ENCODE measurements at places on chromosomes 2 and 18. TPM values are rescaled to one million over a fixed set of nuclear protein-coding genes. Genes with fewer than 3 reads are reported as not detected.

DNA sequence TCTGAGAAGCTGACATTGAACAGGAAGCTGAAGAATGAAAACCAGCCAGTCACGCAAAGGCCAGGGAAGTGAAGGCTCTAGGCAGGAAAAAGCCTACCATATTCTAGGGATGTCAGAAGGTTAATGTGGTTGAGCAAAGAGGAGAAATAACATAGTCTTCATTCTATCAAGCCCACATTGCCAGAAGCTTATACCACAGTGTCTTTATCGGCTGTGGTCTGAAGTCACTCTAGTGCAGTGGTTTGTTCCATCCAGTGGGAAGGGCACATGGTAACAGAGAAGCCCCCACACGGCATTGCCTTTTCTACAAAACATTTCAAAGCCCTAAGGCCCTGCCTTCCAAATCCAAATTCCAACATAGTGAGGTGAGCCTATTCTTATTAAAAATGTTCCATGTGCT is 311.3 kb downstream of the TNS1 start:
- H3K27ac ChIP-seq, result no peak overlapping the region
- peaks cover 4% of the 10 kb centered on the region for H3K4me1 ChIP-seq
- no peaks in the 10 kb centered on the region for H3K27me3 ChIP-seq
- no peak overlapping the region for H3K4me3 ChIP-seq
- no peak for DNase-seq

DNA sequence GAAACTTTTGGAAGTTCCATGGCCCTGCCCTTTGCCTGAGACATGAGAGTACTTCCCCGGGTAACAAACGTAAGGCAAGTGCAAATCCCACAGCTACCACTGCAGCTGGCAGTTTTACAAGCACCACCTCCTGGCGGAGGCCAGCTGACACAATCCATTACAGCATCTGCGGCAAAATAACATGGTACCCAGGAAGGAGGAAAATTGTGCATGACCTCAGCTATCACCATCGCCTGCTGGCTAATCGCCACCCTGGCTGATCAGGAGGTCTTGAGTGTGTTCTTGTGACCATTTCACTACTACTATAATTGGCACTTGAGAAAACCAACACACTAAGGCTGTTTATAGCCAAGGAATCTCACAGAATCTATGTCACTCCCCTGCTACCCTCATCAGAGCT is 71.7 kb upstream of the SERPINE2 start:
- DNase-seq, result no peak
- no peaks in the 10 kb centered on the region for H3K36me3 ChIP-seq
- H3K27me3 ChIP-seq, result no peaks in the 10 kb centered on the region
- no peak overlapping the region for H3K4me3 ChIP-seq
- H3K4me1 ChIP-seq, result no peaks in the 10 kb centered on the region

DNA sequence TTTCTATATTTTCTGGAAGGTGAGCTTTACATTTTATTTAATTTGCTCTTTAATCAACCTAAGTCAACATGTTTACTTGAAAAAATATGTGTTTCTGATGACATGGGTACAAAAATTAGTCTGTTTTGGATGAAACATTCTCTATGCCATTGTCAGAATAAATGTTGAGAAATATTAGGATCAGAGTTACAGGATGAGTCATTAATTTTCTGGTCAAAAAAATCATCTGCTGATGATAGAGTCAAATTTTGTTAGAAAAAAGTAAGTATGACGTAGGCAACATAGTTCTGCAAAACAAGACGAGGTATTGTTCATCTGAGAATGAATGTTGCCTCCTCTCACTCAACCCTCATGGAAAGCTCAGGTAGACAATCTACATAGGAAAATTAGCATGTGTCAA is 107.6 kb upstream of the CAVIN2 start:
- H3K4me1 ChIP-seq, result no peaks in the 10 kb centered on the region
- no peak overlapping the region for H3K27ac ChIP-seq
- no peak overlapping the region for H3K4me3 ChIP-seq

DNA sequence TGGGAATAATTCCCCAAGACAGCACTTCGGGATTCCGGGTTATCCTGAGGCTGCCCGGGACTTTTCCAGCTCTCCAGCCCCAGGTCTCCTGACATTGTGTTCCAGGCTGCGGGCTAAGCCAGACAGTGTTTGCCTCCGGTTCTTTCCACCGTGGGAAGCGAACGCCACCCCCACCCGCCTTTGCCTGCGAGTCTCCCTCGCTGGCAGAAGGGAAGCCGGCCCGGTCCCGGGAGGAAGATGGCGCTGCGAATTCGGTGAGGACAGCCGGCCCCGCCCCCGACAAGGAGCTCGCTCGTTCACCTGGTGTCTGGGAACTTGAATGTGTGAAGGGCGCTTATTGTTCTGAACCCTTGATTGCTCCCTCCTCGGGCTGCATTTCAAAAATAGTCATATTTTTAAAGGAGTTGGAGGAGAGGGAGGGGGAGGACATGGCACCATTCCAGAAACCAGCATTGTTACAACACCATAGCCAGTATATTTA is 2.9 kb downstream of the LRATD1 start:
- H3K4me3 ChIP-seq, result peak overlapping the region; percentile 73
- no peaks in the 10 kb centered on the region for H3K36me3 ChIP-seq
- peaks cover 8% of the 10 kb centered on the region for H3K27me3 ChIP-seq
- peaks cover 20% of the 10 kb centered on the region for H3K4me1 ChIP-seq
- peak; percentile 85 for DNase-seq

DNA sequence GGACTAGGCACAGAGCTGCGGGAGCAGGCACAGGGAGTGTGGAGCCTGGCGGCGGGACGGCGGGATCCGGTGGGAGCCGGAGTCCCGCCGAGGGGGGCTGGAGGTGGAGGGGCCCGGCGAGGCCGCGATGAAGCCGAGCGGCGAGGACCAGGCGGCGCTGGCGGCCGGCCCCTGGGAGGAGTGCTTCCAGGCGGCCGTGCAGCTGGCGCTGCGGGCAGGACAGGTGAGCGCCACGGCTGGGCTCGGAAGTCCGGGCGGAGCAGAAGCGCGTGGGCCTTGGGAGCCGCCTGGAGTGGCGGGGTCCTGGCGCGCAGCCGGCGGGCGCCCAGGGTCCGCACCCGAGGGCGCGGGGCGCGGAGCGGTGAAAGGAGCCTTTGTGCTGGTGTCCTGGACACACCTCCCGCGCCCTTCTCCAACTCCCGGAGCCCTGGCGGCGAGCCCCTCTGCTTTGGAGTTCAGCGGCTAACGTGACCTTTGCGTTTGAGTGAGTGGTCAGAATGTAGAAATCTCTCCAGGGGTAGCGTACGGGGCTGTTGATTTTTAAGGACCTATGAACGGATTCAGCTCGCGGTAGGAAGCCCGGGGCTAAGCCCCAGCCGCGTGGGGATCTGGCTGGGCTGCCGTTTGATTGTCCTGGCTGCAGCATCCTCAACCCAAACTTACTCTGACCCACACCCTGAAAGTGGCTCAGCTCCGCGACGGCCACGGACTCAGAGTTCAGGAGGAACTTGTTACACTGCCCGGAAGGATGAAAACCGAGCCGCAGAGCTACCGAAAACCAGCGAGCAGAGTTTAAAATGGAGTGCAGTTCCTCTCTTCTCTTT is 448 bp downstream of the IMPA2 start:
- peak; percentile 66 for DNase-seq
- peaks cover 12% of the 10 kb centered on the region for H3K4me1 ChIP-seq
- peak overlapping the region; percentile 94 for H3K4me3 ChIP-seq
- H3K36me3 ChIP-seq, result no peaks in the 10 kb centered on the region

- H3K27ac ChIP-seq, result no peak overlapping the region
- no peaks in the 10 kb centered on the region for H3K36me3 ChIP-seq
- H3K4me1 ChIP-seq, result no peaks in the 10 kb centered on the region
- no peak overlapping the region for H3K4me3 ChIP-seq
- no peaks in the 10 kb centered on the region for H3K27me3 ChIP-seq
Measured at GRCh38 chr2:100692381-100692780, 127.6 kb upstream of the NPAS2 start.

TUBA4B gene
- polyA plus RNA-seq, result 15.4 TPM

DNA sequence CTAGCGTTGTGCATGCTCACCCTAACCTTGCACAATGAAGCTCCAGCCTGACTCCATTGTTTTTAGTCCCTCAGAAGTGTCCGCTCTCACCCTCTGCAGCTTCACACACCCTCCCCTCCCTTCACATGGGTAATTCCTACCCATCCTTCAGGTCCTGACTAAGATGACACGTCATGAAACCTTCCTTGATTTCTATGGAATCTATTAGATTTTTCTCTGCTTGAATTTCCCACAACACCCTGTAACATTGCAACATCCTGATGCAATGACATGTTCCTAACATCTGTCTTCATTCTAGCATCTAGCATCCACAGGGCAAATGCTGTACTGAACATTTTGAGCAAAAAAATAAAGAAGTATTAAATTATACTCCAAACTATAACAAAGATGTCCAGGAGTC is 77.0 kb upstream of the PID1 start:
- no peak overlapping the region for H3K4me3 ChIP-seq
- H3K27ac ChIP-seq, result no peak overlapping the region
- H3K36me3 ChIP-seq, result no peaks in the 10 kb centered on the region
- H3K4me1 ChIP-seq, result no peaks in the 10 kb centered on the region

RAB11FIP5 gene
- 49.6 TPM for polyA plus RNA-seq

GRCh38 chr2:160076914-160077313 is 14.5 kb upstream of the PLA2R1 start:
- DNase-seq, result no peak
- H3K27ac ChIP-seq, result peak overlapping the region; percentile 18
- H3K4me1 ChIP-seq, result peaks cover 2% of the 10 kb centered on the region
- H3K36me3 ChIP-seq, result no peaks in the 10 kb centered on the region
- H3K27me3 ChIP-seq, result no peaks in the 10 kb centered on the region
- H3K4me3 ChIP-seq, result no peak overlapping the region

- H3K4me1 ChIP-seq, result peaks cover 27% of the 10 kb centered on the region
- DNase-seq, result peak; percentile 69
- H3K27ac ChIP-seq, result peak overlapping the region; percentile 62
- no peaks in the 10 kb centered on the region for H3K27me3 ChIP-seq
Measured at GRCh38 chr18:7750095-7750663, 183.1 kb downstream of the PTPRM start.

GRCh38 chr2:121074293-121074932 is 210.6 kb downstream of the TFCP2L1 start:
- DNase-seq, result no peak
- no peaks in the 10 kb centered on the region for H3K27me3 ChIP-seq
- H3K4me1 ChIP-seq, result no peaks in the 10 kb centered on the region
- no peaks in the 10 kb centered on the region for H3K36me3 ChIP-seq
- H3K4me3 ChIP-seq, result no peak overlapping the region
- H3K27ac ChIP-seq, result no peak overlapping the region

DNA sequence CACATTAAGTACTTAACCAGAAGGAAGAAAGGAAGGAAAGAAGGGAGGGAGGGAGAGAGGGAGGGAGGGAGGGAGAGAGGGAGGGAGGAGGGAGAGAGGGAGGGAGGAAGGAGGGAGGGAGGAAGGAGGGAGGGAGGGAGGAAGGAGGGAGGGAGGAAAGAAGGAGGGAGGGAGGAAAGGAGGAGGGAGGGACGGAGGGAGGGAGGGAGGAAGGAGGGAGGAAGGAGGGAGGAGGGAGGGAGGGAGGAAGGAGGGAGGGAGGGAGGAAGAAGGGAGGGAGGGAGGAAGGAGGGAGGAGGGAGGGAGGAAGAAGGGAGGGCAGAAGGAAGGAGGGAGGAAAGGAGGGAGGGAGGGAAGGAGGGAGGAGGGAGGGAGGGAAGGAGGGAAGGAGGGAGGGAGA is 363.3 kb downstream of the MBD2 start:
- no peak overlapping the region for H3K4me3 ChIP-seq
- H3K27ac ChIP-seq, result no peak overlapping the region
- no peaks in the 10 kb centered on the region for H3K36me3 ChIP-seq
- no peak for DNase-seq

TMEM198 gene
- polyA plus RNA-seq, result 4.2 TPM

Measured in kidney (tissue), 22 donors.